ENCODE measurements at places on chromosomes 7 and 10. TPM values are rescaled to one million over a fixed set of nuclear protein-coding genes. Genes with fewer than 3 reads are reported as not detected.

- DNase-seq: no peak
Measured at GRCh38 chr7:15123901-15124300, 221.3 kb upstream of the DGKB start.

GRCh38 chr7:50591480-50592438, 26.6 kb upstream of the DDC start:
- no peak for DNase-seq

Gene PDE6C
- 0.24 TPM for polyA plus RNA-seq

- DNase-seq: no peak
Measured at GRCh38 chr7:99784007-99784406, at the start of gene CYP3A4. Gene CYP3A4 (minus strand): TSS chr7:99784184. CDS start chr7:99784081, 103 bp downstream.

GRCh38 chr7:2224491-2224928, 8.2 kb downstream of the MAD1L1 start:
- no peak for DNase-seq

Gene PWWP2B
- 9.7 TPM for polyA plus RNA-seq

- no peak for DNase-seq
Measured at GRCh38 chr7:120462991-120463390, 190.0 kb downstream of the KCND2 start.

Gene ANKRD30A
- polyA plus RNA-seq: not detected

GRCh38 chr7:81662531-81662930, 107.3 kb downstream of the HGF start:
- DNase-seq: no peak

DNA sequence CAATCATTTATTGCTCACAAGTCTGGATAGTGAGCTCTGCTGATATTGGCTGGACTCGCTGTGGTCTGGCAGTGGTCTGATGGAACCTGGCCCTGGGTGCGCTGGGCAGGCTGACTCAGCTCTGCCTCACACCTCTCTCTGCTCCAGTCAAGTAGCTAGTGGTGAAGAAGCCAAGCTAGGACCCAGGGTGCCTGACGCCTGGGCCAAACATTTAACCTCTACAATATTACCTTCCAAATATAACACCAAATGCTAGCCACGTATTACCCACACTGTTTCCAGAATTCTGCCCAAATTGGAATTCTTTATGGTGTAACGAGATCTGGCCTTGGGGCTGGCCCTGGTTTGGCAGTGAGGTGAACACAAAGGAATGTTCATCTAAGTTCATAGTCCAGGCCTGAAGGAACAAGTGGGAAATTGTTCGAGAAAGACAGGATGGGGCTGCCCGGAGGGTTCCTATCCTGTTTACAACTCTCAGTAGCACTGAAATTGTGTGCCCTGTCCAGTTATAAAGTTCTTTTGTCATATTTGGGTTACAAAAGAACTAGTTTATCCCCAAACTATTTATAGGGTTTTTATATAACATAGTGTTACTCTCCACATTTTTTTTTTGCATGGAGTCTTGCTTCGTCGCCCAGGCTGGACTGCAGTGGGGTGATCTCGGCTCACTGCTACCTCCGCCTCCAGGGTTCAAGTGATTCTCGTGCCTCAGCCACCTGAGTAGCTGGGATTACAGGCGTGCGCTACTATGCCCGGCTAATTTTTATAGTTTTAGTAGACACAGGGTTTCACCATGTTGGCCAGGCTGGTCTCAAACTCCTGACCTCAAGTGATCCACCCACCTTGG, 16.3 kb downstream of the OR2AE1 start:
- no peak for DNase-seq

GRCh38 chr10:78626471-78626870, 442.3 kb upstream of the ZMIZ1 start:
- no peak for DNase-seq

GRCh38 chr7:116769546-116769945, 92.8 kb upstream of the CAPZA2 start:
- DNase-seq: no peak

- DNase-seq: no peak
Measured at GRCh38 chr7:54596747-54597146, 54.6 kb downstream of the VSTM2A start.

GRCh38 chr7:148241700-148242293, 348.8 kb upstream of the C7orf33 start:
- no peak for DNase-seq

- DNase-seq: no peak
Measured at GRCh38 chr7:20114468-20114867, 102.7 kb downstream of the MACC1 start.

- DNase-seq: no peak
Measured at GRCh38 chr10:120422457-120422856, 34.6 kb upstream of the PLPP4 start.

DNA sequence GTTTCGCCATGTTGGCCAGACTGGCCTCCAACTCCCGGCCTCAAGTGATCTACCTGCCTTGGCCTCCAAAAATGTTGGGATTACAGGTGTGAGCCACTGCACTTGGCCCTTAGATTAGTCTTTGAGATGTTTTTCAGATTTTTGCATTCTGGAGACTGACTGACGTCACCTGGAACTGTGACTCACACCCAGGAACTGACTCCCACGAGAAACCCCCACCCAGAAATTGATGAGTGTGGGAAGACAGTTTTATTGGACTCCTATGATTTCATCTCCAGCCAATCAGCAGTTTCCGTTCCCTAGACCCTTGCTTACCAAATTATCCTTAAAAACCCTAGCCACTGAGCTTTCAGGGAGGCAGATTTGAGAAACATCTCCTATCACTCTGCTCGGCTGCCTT, 867.3 kb downstream of the TYW1 start:
- no peak for DNase-seq

GRCh38 chr10:123746520-123746919, 80.4 kb downstream of the GPR26 start:
- DNase-seq: no peak

GRCh38 chr7:108407676-108408075, 48.6 kb downstream of the NRCAM start:
- no peak for DNase-seq

Gene NODAL
- polyA plus RNA-seq: 0.33 TPM

- no peak for DNase-seq
Measured at GRCh38 chr7:38383281-38383680, 109.8 kb upstream of the TARP start.

Gene CADPS2
- polyA plus RNA-seq: 60.7 TPM

Gene KAT6B
- polyA plus RNA-seq: 43.6 TPM

Gene ZNF503
- 55.4 TPM for polyA plus RNA-seq

DNA sequence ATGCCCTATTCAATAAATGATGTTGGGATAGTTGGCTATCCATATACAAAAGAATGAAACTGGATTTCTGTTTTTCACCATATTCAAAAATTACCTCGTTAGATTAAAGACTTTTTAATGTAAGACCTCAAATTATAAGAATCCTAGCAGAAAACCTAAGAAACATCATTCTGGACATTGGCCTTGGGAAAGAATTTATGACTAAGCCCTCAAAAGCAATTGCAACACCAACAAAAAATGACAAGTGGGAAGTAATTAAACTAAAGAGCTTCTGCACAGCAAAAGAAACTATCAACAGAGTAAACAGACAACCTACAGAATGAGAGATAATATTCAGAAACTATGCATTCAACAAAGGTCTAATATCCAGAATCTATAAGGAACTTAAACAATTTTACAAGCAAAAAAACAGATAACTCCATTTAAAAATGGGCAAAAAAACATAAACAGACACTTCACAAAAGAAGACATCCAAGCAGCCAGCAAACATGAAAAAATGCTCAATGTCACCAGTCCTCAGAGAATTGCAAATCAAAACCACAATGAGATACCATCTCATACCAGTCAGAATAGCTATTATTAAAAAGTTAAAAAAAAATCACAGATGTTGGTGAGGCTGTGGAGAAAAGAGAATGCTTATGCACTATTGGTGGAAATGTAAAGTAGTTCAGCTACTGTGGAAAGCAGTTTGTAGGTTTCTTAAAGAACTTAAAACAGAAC, 309.8 kb downstream of the AHR start:
- DNase-seq: no peak

DNA sequence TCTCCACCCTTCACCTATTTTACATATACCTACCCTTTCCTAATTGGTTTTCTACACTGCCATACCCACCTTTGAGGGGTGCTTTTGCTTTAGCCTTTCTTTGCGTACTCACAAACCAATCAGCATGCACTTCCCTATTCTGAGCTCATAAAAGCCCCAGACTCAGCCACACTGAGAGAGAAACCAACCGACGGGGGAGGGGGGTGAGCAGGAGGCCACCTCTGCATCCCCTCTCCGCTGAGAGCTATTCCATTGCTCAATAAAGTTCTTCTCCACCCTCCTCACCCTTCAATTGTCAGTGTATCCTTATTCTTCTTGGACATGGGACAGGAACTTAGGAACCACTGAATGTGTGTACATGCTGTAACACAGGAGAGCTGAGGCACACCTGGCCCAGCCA, 9.0 kb upstream of the FKBP9 start:
- DNase-seq: no peak

Gene AGBL3
- 10.0 TPM for polyA plus RNA-seq

DNA sequence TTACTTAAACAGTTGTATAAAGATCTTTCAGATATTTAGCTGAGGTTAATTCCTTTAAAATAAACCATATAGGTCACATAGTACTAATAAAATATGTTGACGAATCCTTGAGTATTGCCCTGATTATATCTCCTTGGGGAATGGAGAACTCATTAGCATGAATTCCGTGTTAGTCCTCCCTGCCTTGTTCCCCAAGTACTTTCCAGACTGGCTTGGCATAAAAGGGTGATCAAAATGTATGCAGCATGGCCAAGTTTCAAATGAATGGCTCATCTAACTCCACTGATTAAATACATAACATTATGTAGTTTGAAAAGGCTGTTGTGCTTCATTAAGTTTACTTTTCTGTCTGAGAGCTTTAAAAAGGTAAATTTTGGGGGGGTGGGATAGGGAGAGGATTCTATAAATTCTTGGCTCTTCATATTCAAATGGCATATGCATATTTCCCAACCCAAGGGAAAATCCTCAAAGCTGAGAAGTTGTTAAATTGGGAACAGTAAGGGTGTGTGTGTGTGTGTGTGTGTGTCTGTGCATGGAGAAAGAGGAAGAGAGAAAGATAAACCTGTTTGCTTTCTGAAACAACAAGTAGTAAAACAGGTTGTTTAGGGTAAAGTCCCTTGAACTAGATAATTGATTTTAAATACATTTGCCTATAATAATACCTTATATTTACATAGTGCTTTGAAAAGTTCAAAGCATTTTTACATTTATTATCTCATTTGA, 4.8 kb upstream of the ADD3 start:
- DNase-seq: no peak

GRCh38 chr7:26485367-26485934, 193.8 kb downstream of the SNX10 start:
- DNase-seq: no peak

Gene NXPH1
- polyA plus RNA-seq: not detected

DNA sequence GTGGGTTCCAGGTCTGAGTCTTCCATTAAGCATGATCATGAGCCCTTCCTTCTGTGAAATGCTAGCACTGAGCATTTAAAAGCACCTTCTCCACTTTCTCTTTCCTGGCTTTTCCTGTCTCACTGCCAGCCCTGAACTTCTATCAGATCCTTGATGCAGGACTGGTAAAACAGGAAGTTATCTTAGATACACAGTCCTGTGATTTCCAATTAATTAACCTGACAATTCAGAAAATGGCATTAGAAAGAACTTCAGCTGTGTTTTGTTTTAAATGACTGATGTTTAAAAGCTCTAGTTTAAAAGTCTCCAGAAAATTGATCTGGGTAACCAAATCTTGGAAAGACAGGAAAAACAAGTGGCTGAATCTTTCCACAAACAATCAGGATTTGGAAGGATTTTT, 79.0 kb upstream of the MACROH2A2 start:
- no peak for DNase-seq

Gene SSBP1
- 146 TPM for polyA plus RNA-seq

DNA sequence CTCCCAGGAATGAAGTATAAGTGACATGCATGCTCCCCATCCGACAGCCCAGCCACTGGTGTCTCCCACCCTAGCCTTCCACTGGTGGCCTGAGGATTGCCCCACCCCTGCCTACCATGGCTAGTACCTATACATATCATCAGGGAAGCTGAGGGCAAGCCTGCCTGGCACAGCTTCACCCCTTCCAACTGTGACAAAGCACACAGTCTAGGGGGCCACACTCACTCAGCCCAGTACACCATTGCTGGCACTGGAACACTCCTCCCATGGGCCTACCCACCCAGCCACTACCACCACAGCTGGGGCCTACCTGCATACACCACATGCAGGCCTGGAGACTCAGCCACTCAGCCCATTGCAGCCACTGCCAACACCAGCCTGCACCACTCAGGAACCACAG, 393.1 kb upstream of the STEAP1 start:
- no peak for DNase-seq

Gene KAZALD1
- polyA plus RNA-seq: 9.5 TPM

DNA sequence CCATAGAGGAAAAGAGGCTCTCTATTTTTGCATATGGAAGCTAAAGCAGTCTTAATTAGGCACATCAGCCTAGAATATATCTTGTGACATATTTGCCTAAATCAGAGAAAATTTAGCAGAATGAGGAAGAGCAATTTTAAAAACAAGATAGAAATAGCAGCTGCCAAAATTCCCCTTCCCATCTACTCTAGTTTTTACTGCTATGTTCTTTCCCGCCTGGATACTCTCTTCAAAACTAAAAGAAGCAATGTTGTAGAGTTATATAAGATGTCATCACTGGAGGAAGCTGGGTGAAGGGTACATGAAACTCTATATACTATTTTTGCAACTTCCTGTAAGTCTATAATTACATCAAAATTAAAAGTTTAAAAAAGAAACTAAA, 87.0 kb downstream of the ARMH3 start:
- DNase-seq: no peak

Gene RNF148
- polyA plus RNA-seq: 0.25 TPM

- DNase-seq: no peak
Measured at GRCh38 chr10:28036587-28036986, 37.7 kb upstream of the ODAD2 start.

- DNase-seq: no peak
Measured at GRCh38 chr7:213324-213993, 21.1 kb downstream of the FAM20C start.

Gene PDSS1
- polyA plus RNA-seq: 9.8 TPM

Gene SKIDA1
- polyA plus RNA-seq: 12.1 TPM

Gene PITX3
- polyA plus RNA-seq: 0.64 TPM

Gene KCND2
- 2.0 TPM for polyA plus RNA-seq

DNA sequence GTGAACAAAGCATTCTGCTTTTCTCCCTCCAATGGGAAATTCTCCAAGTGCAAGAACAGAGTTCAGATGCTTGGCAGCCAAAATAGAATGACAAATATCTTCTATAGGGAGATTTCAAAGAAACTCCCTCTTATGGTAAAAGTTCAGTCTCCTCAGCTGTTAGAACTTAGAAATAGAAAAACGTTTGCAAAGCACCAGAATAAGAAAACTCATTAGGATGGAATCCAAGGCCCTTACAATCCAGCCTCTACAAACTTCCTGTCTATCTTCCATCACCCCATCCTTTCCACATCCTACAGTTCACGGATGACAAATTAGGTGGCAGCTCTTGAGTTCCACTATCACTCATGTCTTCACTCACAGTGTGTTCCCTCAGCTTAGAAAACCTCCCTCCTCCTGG, 25.7 kb downstream of the FAM13C start:
- DNase-seq: no peak

Gene ANKRD7
- 3.7 TPM for polyA plus RNA-seq

GRCh38 chr10:96370584-96371157, 11.9 kb upstream of the OPALIN start:
- DNase-seq: no peak

Gene MSMB
- polyA plus RNA-seq: not detected

Data from right renal cortex interstitium (tissue), 3 donors.